Stimulated activated CD8-positive, alpha-beta memory T cell treated with anti-CD3 and anti-CD28 coated beads, Interleukin-12 subunit alpha, Interleukin-12 subunit beta, amount 100 ng/mL, for 1 hour (primary cell): ENCODE measurements at places on chromosomes 6 and 20.

- DNase-seq = no peak
Measured at GRCh38 chr20:40317156-40317790, 371.8 kb downstream of the MAFB start.

DNA sequence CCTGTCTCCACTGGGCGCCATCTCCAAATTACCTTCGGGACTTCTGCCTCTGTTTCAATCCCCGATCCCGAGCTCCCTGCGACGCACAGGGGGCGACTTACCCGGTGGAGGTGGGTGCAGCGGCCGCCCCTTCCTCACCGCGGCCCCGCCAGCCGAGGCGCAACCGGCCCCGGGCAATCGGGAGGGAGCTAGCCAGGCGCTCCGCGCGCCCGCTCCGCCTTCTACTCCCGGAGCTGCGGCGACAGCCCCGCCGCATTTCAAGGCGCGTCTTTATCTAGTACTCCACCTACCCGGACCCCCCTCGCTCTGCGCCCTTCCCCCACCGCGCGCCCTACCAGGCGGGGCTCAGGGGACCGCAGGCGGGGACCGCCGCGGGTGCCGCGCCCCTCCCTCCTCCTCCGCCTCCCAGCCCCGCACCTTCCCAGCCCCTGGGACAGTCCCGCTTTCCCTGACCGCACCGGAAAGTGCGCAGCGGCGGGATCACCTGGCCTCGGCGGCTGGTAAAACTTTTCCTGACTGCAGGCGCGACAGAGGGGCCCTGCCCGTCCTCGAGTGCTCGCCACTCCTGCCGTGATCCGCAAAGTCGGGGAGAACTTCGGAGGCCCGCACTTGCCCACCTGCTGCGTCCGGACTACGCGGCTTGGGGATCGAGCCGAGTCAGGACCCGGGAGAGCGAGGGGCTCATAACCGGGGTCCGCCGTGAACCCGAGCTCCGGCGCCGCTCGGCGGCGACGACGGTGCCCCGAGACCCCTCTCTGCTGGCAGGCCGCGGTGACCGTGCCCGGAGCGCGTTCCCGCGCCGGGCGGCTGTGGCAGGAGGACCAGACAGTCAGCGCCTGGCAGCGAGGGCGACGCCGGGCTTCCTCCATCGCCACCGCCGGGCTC lies 8.0 kb upstream of the NKX2-2 start:
- no peak for DNase-seq

- DNase-seq = no peak
Measured at GRCh38 chr6:159718634-159719033, 8.7 kb upstream of the WTAP start.

DNA sequence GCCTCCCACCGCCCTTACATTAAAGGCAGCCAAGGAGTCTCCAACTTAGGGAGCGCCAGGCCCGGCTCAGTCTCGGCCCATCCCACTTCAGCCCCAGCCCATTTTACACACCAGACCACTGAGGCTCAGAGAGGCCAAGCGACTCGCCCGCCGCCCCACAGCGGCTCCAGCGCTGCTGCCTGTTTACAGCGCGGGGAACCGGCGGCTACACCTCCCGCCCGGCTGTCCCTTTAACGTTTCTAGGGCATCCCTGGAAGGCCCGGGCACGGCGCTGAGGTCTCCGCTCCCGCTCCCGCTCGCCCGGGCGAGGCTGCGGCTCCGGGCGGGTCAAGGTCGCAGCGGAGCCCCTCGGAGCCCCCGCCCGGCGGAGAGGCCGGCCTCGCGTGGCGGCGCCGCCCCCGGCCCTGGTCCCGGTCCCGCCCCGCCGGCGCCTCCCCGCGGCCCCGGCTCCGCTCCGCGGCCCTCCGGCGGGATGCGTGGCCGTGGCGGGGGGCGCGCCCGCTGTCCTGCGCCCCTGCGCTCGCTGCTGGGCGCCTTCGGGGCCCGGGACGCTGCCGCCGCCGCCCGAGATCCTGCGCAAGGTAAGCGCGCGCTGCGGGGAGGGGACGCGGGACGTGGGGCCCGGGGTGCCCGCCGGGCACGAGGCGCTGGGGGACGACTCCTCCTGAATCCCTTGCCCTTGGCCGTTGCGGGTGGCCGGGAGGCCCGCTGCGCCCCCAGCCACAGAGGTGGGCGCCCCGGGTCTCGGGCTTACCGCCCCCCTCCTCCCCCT lies 27.1 kb upstream of the PHACTR3 start:
- DNase-seq = no peak

DNA sequence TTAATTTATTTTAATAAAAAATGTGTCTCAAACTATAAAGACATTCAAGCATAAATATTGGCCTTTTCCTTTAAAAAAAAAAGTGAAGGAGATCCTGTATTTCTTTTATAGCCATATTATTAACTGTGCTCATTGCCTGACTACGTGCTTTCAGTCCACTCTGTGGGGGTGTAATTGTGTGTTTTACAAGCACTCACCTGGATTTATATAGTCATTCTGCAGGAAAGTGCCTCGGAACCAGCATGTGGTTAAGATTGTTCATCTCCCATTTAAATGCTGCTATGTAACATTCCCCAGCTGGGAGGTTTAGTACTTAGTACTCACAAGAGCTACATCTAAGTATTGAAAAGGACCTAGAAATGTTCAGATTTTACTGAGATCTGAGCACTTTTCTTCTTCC lies 47.9 kb upstream of the SLC22A16 start:
- DNase-seq = no peak

DNA sequence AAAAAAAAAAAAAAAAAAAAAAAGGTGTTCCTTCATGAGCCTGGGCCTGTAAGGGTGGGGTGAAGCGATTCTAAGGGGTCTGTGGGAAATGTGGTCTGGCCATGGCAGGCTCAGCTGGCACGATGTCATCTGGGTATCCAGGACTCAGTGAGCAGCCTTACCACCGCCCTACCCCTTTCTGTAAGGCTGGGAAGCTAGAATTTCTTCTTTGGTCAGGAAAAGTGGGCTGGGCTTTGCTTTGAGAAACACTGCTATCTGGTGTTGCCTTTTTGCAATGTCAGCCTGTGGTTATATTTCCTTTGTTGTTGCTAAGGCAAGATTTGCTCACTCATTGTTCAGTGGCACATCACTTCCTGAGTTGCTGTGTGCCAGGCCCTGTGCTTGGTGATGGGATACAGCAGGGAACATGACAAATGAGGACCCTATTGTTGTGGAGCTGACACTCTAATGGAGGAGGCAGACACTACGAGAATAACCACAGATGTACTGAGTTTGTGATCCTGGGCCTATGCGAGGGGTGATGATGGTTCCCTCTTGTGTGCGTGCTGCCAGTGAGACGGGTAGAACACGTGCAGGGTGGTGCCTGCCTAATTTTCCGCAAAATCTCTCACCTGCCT lies 45.9 kb upstream of the ZNFX1 start:
- DNase-seq = no peak

- DNase-seq = no peak
Measured at GRCh38 chr20:53711333-53712211, 117.9 kb upstream of the ZNF217 start.

DNA sequence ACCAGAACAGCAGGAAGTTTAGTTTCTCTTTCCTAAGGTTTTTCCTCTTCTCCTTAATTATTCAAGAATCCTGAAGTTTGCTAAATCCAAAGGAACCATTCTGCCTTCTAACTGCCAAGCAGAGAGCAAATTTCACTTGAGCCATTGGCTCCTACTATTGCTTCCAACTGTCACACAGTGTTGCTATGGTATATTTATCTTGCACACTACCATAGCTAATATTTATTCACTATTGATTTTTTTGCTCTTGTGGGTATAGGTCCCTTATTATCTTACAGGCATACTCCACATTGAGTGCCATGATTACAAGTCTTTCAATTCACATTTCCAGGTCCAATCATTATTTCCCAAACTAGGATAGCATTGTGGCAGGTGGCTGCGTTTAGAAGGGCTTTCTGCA lies 266.7 kb upstream of the FLRT3 start:
- DNase-seq = no peak

- DNase-seq = peak; percentile 77
Measured at GRCh38 chr6:29926413-29927274, 15.7 kb upstream of the HLA-A start.

DNA sequence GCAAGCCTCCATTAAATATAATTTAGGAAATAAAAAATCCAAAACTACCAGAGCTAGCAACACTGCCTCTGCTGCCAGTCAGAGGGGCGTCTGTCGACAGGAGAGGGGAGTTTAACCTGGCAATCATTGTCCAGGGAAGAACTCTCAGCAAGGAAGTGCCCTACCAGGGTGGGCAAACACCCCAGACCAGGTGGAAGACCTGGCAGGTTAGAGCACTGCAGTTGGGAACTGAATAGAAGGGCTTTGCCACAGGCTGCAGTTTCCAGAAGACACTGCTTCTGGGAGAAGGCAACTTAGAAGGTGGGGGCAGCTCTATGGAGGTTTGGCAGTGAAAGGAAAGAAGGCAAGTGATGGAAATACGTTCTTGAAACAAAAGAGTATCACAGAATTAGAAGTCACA lies 11.5 kb downstream of the NAPB start:
- DNase-seq = no peak

DNA sequence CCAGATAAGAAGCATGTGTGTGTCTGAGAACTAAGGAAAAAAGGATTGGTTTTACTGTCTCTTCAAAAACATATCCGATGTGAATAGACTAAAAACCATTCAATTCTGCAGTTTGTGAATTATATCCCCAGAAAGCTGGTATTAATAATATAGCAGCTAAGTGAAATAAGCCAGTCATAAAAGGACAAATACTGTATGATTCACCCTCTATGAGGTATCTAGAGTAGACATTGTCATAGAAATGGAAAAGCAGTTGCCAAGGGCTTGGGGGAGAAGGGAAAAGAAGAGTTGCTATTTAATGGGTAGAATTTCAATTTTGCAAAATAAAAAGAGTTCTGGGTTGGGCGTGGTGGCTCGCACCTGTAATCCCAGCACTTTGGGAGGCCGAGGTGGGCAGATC lies 137.5 kb downstream of the ATXN1 start:
- no peak for DNase-seq

DNA sequence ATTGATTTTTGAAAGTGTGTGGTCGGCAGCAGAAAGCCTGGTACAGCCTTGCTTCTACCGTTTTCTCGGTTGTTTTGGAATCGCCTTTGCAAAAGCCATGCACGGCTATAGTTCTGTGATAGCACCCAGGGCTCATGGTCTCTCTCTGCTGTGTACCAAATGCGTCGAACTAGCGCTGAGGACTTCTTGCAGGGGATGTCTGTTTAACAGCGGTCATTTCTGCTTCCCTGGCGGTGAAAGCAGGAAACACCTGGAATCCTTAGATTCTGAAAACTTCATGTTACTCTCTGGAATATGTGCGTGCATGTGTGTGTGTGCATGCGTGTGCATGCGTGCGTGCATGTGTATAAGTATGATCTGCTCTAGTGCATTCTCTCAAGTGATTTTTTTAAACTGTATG lies 26.1 kb upstream of the GCNT2 start:
- no peak for DNase-seq

GRCh38 chr6:168116975-168117899 lies 38.2 kb upstream of the FRMD1 start:
- no peak for DNase-seq

- no peak for DNase-seq
Measured at GRCh38 chr6:56222499-56222898, 24.9 kb downstream of the COL21A1 start.

DNA sequence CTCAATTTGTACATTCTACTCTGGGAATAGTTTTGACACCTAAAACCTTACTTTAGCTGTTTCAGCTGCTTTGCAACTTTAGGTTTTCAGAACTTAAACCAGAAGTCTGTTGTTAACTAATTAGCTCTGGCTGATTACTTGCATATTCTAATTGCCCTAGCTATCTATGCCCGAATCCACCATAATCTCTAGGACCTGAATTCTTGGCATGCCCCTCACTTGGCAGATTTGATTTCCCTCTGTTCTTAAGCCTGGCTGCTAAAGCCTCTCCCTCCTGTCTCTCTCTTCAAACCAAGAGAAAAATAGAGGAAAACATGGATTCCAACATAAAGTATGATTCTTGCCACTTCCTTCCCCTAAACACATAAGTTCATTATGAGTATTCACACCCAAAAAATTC lies 35.0 kb upstream of the LIN28B start:
- DNase-seq = no peak

GRCh38 chr6:43639984-43640800 lies 4.6 kb downstream of the MAD2L1BP start:
- DNase-seq = no peak

- no peak for DNase-seq
Measured at GRCh38 chr20:32678948-32679347, 5.2 kb upstream of the C20orf203 start.

DNA sequence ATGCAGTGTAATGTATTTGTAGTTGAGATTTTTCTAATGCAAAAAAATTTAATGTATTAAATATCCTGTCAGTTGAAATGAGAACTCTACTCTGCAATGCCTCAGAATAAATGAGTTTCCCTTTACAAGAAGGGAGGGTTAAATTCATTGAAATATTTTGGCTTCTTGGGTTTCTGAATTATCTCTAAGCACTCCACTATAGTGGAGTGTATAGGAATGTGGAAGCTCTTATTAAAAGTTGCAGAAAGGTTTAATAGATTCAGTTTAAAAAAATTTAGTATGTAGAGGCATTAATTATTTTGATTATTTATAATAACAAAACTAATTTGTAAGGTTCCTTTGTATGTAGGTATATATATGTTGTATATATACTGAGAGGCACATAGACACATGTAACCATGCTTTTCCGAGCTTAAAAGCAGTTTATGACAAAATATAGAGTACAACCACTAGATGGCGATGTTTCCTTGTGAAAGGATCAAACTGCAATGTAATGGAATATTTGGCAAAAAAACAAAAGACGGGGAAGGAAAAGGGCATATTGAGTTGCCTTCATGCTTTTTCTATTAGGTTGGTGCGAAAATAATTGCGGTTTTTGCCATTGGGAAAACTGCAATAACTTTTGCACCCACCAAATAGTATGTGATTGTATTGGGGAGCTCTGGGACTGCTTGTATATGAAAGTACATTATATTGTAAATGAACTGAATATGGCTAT lies 144.2 kb downstream of the MYO6 start:
- no peak for DNase-seq

GRCh38 chr6:4667591-4667990 lies 108.6 kb upstream of the CDYL start:
- no peak for DNase-seq

DNA sequence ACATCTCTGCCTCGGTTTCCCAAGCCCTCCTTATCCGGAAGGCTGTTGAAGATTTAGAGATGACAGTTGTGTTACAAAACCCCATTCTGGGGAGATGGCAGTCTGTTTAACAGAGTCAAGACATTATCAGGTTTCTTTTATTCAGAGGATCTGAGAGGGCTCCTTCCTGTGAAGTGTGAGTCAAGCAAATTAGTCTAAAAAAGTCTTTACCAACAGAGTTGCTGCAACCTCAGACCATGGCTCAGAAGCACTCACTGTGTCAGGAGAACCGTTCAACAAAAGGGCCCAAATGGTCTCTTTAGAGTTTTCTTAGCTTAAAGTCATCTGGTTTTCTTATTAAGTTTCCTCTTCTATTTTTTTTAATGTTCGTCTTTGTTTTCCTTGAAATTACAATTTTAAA lies 717.8 kb downstream of the EPM2A start:
- DNase-seq = no peak
